SJCRH30 (cell line): ENCODE measurements at places on chromosomes 5 and 9. TPM values are rescaled to one million over a fixed set of nuclear protein-coding genes. Genes with fewer than 3 reads are reported as not detected.

Gene RGMB
- total RNA-seq, result 41.2 and 46.9 TPM in 2 replicates

DNA sequence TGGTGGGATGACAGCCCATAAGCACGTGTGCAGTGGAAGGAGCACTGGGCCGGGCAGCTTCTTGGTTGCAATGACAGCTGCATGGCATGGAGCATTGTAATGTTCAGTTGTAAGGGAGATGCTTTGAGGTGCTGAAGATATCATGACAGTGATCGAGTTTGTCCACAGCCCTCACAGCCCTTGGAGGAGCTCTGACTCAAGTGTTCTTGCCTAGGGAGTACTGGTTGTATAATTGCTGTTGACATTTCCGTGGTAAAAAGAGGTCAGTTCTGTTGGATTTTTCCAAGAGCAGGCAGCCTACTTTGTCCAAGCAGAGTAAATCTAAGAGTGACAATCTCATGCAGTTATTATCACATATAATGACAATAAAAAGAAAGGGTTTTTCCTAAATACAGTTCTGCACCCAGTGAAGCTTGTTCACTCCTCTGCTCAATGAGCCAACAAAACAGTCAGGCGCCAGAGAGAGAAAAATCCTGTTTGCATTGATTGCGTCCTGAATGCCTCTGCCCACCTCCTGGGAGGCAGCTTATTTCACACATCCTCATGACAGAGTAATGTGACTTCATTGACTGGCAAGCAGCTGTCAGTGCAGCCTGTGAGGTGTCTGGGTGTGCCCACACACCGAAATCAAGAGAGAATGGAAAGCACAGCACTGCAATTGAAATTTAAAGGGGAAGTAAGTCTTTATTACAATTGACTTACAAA lies 248.0 kb downstream of the NTRK2 start:
- no peaks in the 10 kb centered on the region for H3K36me3 ChIP-seq
- no peaks in the 10 kb centered on the region for H3K4me1 ChIP-seq
- H3K27ac ChIP-seq, result no peak overlapping the region
- H3K27me3 ChIP-seq, result no peaks in the 10 kb centered on the region
- no peak overlapping the region for H3K4me3 ChIP-seq

DNA sequence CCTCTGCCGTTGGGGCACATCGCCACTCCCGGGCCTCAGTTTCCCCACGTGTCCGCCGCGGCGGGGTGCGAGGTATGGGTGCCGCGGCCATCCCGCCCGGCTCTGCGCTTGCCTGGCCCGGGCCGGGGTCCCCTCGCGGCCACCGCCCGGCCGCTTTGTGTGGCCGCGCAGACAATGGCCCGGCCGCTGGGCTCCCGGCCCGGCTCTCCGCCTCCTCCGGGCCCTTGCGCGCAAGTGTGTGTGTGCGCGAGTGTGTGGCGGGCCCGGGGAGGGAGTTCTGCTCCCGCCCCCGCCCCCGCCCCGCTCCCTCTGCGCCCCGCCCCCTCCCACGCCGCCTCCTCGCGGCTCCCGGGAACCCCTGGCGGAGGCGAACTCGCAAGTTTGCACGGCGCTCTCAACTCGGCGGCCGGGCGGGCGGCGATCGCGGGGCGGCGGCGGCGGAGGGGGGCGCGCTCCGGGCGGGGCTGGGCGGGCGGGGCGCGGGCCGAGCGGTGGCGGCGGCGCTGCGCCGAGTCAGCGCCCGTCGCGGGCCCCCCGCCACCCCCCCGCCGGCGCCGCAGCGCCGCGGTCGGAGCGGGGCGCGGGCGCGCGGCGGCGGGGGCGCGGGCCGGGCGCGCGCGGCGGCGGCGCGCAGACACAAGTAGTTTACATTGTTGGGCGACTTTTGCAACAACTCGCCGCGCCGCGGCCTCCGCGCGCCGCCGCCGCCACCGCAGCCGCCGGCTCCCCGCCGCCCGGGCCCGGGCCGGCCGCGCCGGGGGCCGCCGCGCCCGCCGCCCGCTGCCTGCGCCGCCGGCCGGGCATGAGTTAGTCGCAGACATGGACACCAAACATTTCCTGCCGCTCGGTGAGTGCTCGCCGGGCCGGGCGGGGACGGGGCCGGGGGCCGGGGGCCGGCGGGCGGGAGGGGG lies at the start of gene RXRA:
Gene RXRA (plus strand): TSS at position 643 of the 911 bp plus-strand sequence. CDS start 177 bp downstream, at position 820.
- peaks cover 17% of the 10 kb centered on the region for H3K27me3 ChIP-seq
- H3K4me3 ChIP-seq, result peak within 1 kb of the TSS; percentile 75
- peaks cover 38% of the 10 kb centered on the region for H3K4me1 ChIP-seq
- peak; percentile 78 for DNase-seq
- H3K36me3 ChIP-seq, result no peaks in the 10 kb centered on the region

GRCh38 chr9:89743216-89743572 lies 138.4 kb downstream of the GADD45G start:
- peak; percentile 98 for DNase-seq
- no peaks in the 10 kb centered on the region for H3K27me3 ChIP-seq
- peaks cover 45% of the 10 kb centered on the region for H3K4me1 ChIP-seq
- peak overlapping the region; percentile 89 for H3K27ac ChIP-seq

GRCh38 chr9:131875828-131876485 lies 136.1 kb upstream of the RAPGEF1 start:
- H3K4me3 ChIP-seq, result no peak overlapping the region
- H3K36me3 ChIP-seq, result peaks cover 3% of the 10 kb centered on the region; the same call in 1 of the 2 replicates
- H3K27me3 ChIP-seq, result no peaks in the 10 kb centered on the region
- no peak for DNase-seq

DNA sequence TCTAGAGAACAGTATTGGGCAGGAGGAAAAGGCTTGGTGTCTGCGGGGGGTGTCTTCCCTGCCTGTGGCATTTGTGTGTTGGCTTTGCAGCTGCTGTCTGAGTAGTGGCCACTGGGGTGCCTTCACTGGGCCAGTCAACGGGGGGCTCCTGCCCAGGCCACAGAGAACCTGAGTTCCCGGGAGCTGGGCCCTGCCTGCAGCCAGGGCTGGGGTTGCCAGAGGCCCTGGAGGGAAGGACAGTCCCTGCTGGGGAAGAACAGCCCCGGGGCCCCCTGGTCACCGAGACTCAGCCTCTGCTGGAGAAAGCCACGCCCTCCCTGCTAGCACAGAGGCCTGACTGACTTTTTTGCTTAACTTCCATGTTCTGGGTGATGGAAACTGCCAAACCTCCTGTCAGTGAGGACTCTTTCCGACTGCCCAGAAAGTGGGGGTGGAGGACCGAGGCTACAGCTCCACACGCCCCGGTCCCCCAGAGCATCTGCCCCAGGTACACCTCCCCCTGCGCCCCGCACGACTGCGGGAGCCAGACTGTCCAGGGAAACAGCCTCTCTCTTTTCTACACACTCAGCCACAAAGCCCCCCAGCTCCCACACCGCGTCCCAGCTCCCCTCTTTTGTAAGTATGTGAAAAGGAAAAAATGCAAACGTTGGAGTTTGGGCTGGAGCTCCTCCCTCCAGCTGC lies 133.4 kb downstream of the DAB2IP start:
- no peak for DNase-seq
- no peak overlapping the region for H3K27ac ChIP-seq
- H3K4me3 ChIP-seq, result no peak overlapping the region

Gene BTNL8
- not detected in 2 replicates for total RNA-seq

DNA sequence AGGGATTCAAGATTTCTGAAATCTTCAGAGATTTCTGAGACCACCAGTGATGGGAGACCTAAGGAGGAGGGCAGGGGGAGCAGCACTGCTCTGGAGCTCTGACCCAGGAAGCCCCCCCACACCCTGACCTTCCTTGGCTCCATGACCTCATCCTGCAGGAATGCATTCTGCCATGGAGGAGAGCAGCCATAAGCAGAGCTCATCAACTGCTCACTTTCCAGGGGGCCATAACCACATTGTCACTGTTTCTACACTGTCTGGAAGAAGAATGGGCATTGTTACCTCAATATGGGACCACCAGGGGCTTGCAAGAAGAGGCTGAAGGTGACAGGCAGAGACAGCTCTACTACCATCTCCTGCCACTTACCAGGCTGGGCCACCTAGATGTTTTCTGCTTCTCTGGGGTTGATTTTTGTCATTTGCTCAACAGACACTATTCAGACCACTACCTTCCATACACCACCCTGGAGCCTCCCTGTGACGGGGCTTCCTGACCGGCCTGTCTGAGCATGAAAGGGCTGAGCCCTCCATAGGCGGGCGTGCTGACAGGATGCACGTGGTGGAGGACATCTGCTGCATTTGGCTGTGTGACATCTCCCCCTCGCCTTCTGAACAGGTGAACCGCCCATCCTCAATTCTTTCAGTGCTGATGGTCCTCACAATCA lies 2.3 kb upstream of the TSC1 start:
- H3K4me1 ChIP-seq, result peaks cover 27% of the 10 kb centered on the region
- no peaks in the 10 kb centered on the region for H3K27me3 ChIP-seq
- no peak overlapping the region for H3K4me3 ChIP-seq
- H3K27ac ChIP-seq, result peak overlapping the region; percentile 100
- no peaks in the 10 kb centered on the region for H3K36me3 ChIP-seq
- DNase-seq, result peak; percentile 86

GRCh38 chr5:145775411-145775810 lies 59.7 kb downstream of the PRELID2 start:
- H3K27ac ChIP-seq, result no peak overlapping the region
- no peaks in the 10 kb centered on the region for H3K36me3 ChIP-seq
- H3K4me3 ChIP-seq, result no peak overlapping the region
- H3K4me1 ChIP-seq, result no peaks in the 10 kb centered on the region
- no peaks in the 10 kb centered on the region for H3K27me3 ChIP-seq
- no peak for DNase-seq

GRCh38 chr9:110123341-110124095 lies 84.4 kb downstream of the C9orf152 start:
- H3K4me3 ChIP-seq, result no peak overlapping the region
- H3K4me1 ChIP-seq, result peaks cover 10% of the 10 kb centered on the region
- no peak for DNase-seq
- no peaks in the 10 kb centered on the region for H3K27me3 ChIP-seq
- H3K36me3 ChIP-seq, result no peaks in the 10 kb centered on the region

GRCh38 chr5:138947780-138948179 lies 72.6 kb upstream of the LRRTM2 start:
- H3K27ac ChIP-seq, result no peak overlapping the region
- H3K27me3 ChIP-seq, result no peaks in the 10 kb centered on the region
- H3K36me3 ChIP-seq, result no peaks in the 10 kb centered on the region
- peaks cover 12% of the 10 kb centered on the region for H3K4me1 ChIP-seq

DNA sequence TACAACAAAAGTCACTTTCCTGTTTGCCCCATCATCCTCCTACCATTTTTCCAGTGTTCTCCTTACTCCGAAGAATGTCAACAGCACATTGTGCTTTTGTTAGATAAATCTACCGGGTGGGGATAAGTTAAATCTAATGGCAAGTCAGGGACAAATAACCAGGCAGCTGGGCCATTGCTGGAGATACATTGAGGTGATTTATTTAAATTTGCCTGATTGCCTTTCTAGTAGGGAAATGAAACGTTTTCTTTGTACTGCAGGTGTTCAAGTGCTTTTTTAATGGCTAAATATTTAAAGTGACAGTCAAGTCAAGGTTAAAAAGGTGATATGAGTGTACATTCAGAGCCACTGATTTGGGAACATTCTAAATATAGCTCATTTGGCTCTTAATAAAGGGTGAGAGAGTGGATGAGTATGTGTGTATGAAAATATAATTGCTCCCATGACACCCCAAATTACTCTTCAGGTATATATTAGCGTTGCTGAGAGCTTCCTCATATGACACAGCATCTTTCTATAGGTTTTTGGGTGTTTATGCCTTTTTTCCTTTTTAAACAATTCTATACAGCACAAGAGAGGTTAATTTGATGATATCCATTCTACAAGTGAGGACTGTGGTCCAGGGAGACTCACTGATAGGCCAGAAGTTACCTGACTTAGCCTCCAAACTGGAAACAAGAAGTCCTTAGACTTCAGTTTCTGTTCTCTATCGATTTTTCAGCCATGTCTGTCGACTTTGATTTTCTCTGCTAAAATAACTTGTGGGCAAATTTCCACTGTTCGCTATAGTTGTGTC lies 51.9 kb downstream of the DMRT2 start:
- H3K27me3 ChIP-seq, result no peaks in the 10 kb centered on the region
- no peak for DNase-seq
- peaks cover 14% of the 10 kb centered on the region for H3K4me1 ChIP-seq
- H3K27ac ChIP-seq, result peak overlapping the region; percentile 75
- no peaks in the 10 kb centered on the region for H3K36me3 ChIP-seq

GRCh38 chr9:12735665-12736064 lies 39.2 kb upstream of the LURAP1L start:
- no peak for DNase-seq
- no peaks in the 10 kb centered on the region for H3K36me3 ChIP-seq
- H3K27ac ChIP-seq, result no peak overlapping the region
- no peaks in the 10 kb centered on the region for H3K4me1 ChIP-seq
- no peaks in the 10 kb centered on the region for H3K27me3 ChIP-seq

Gene MYMK
- total RNA-seq, result 1.1 and 2.0 TPM in 2 replicates

DNA sequence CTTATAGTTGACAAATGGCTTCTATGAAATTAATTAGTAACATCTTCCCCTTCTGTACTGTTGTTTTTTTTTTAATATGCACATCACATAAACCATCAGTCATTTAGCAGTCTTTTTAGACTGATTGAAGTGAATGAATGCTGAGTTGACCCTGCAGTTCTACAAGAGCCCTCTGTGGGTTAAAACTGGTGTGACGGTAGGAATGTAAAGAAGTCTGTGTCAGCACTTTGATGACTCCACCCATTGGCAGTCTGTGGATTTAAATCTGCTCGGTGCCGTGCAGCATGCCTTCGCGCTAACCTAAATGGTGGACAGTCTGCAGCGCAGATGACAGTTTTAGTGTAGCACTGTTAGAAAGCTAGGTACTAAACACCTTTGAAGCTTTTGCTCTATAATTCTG lies 3.1 kb downstream of the GTF3C4 start:
- no peak overlapping the region for H3K27ac ChIP-seq

DNA sequence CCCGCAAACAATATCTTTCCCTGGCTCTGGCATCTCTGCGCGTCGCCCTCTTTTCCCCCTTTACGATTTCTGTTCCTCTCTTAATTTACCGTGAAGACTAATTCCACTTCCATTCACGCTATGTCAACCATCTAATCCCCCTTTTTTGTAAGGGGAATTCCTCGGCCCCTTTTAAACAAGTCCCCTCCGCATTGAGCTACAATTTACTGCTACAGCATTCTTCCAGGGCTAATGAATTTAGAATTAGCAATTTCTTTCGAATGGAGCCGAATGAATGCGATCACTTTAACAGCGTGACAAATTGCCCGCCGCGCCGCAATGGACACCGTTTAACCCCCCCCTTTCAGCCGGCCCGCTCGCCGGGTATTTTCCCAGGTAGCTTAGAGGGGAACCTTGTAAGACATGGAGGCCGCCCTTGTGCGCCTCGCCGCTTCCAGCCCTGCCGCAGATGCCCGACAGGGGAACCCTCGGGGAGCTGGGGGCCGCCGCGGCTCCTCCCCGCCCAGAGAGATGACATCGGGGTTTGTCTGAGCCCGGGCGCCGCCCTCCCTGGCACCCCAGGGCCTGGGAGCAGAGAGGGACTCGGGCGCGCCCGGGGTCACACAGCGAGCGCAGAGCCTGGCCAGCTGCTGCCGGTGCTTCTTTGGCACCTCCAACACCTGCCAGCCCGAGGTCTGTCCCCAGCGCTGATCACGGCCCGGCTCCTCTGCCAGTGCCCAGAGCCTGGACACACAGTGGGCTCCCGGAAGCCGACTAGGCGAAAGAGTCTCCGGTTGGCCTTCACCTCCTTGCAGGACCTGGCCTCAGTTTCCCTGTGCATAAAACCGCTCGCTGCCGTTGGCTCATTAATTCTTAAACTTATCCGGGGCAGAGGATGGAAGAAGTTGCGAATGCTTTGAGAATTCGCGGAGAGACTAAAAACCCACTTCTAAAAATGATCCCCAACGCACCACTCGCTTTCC lies 1.3 kb downstream of the PRDM12 start:
- peak; percentile 76 for DNase-seq
- H3K36me3 ChIP-seq, result peaks cover 53% of the 10 kb centered on the region
- peak overlapping the region; percentile 79 for H3K4me3 ChIP-seq
- peaks cover 22% of the 10 kb centered on the region for H3K4me1 ChIP-seq

Gene WASHC1
- total RNA-seq, result 4.4 and 6.2 TPM in 2 replicates
